ENCODE measurements at places on chromosomes 7 and 10. TPM values are rescaled to one million over a fixed set of nuclear protein-coding genes. Genes with fewer than 3 reads are reported as not detected.

- DNase-seq, result no peak
- no peak overlapping the region for H3K27ac ChIP-seq
- H3K4me3 ChIP-seq, result no peak overlapping the region
Observed at GRCh38 chr10:56035489-56035888, 325.6 kb downstream of the ZWINT start.

GRCh38 chr7:139596626-139597025, 73.1 kb downstream of the CLEC2L start:
- no peak overlapping the region for H3K4me3 ChIP-seq
- H3K4me1 ChIP-seq, result no peaks in the 10 kb centered on the region
- H3K36me3 ChIP-seq, result peaks cover 56% of the 10 kb centered on the region
- no peaks in the 10 kb centered on the region for H3K27me3 ChIP-seq
- no peak overlapping the region for H3K27ac ChIP-seq

DNA sequence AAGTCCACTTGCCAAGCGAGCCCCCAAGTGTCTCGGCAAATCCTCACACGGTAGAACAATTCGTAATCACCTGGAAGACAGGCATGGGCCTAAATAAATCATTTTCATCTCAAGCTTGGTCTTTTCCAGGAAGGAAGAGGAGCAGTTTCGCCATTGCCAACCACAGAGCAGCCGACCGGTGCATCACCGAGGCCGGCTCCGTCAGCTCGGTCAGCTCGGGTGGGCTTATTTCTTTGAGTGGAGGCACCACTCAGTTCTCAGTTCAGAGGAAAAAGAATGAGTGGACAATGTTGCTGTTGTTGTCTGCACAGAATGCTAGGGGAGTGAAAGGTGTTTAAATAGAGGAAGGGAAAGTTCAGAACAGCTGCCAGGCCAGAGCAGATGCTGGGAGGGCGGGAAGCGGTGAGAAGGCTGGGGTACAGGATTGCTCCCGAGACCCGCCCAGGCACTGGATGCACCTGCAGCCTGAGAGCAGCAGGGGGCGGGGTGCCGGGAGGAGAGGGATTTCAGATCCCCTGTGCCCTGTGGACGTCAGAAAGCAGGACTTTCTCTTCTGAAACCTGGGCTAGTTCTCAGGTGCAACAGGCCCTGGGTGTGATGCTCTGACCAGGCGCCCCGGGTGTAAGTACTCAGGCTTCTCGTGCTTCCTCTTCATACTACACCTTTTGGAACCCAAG, 17.7 kb upstream of the IGFBP3 start:
- no peak overlapping the region for H3K27ac ChIP-seq
- no peak for DNase-seq
- H3K36me3 ChIP-seq, result no peaks in the 10 kb centered on the region
- no peaks in the 10 kb centered on the region for H3K4me1 ChIP-seq
- H3K4me3 ChIP-seq, result no peak overlapping the region
- no peaks in the 10 kb centered on the region for H3K27me3 ChIP-seq

DNA sequence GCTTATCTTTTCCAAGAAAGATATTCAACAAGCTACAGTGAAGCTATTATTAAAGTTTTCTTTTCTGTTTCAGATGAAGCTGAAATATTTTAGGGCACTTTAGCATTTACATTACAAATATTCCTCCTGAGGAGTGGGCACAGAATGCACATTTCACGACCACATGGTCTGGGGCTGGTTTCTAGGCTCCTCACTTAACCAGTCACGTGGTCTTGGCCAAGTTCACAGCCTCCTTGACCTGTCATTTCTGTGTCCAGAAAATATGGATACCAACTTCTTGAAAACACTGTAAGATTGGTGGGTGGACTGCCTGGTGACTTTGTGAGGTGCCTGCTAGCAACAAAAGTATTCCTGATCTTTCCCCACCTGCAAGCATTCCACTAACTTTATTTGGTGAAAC, 70.9 kb downstream of the FAM171A1 start:
- no peaks in the 10 kb centered on the region for H3K36me3 ChIP-seq
- H3K4me1 ChIP-seq, result peaks cover 5% of the 10 kb centered on the region
- no peak overlapping the region for H3K27ac ChIP-seq
- DNase-seq, result no peak

DNA sequence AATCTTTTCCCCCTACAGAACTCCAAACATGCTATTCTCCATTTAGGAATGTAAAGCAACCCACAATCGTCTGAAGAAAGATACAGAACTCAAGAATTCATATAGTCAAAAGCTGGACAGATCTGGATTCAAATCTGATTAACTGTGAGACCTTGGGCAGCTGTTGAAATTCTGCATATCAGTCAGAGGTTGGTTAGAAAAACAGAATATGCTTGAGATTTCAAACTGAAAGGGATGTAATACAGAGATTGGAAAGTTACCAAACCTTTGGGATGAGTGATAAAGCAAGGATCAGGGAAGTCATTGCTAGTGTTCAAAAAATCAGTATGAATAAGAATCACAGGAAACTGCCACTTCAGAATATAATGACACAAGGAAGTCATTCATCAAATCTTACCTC, 406.6 kb downstream of the HTR7 start:
- H3K27ac ChIP-seq, result no peak overlapping the region
- no peak overlapping the region for H3K4me3 ChIP-seq
- H3K36me3 ChIP-seq, result no peaks in the 10 kb centered on the region
- no peaks in the 10 kb centered on the region for H3K27me3 ChIP-seq
- no peaks in the 10 kb centered on the region for H3K4me1 ChIP-seq
- no peak for DNase-seq

GRCh38 chr7:132097550-132098134, 478.6 kb downstream of the PLXNA4 start:
- DNase-seq, result no peak
- H3K27ac ChIP-seq, result no peak overlapping the region
- H3K4me1 ChIP-seq, result peaks cover 5% of the 10 kb centered on the region
- peaks cover 6% of the 10 kb centered on the region for H3K27me3 ChIP-seq
- H3K36me3 ChIP-seq, result no peaks in the 10 kb centered on the region

- H3K27ac ChIP-seq, result no peak overlapping the region
- no peaks in the 10 kb centered on the region for H3K27me3 ChIP-seq
- H3K4me1 ChIP-seq, result no peaks in the 10 kb centered on the region
- no peak for DNase-seq
Observed at GRCh38 chr10:86331861-86332260, 34.7 kb downstream of the GRID1 start.

DNA sequence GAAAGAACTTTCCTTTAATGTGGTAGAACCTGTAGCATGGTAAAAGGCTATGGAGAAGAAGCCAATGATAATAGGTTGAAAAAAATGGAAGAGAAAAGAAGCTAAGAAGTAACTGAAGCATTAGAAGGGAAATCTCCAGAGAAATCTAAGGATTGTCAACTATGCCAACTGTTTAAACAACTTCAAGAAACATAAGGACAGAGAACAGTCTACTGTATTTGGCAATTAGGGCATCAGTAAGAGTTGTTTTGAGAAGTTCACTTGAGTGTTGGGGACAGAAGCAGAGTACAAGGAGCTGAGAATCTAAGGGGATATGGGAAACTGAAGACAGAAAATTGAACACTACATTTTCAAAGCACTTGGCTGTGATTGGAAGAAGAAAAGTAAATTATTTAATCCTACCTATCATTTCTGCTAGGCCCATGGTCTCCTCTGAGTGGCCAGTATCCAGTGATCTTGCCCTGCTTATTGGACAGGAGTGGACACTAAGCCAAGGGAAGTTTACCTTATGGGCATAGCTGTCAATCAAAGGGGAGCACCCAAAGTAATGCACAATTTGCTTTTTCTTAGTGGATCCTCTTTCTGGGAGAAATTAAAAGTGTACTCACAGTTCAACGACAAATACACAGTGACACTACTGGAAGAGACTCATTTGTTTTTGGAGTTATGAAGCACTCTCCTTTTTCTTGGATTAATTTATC, 56.4 kb upstream of the CCDC71L start:
- DNase-seq, result no peak
- no peaks in the 10 kb centered on the region for H3K4me1 ChIP-seq
- no peaks in the 10 kb centered on the region for H3K36me3 ChIP-seq
- H3K27me3 ChIP-seq, result no peaks in the 10 kb centered on the region

Gene RASA4B
- 8.9 TPM for total RNA-seq

Gene SLC13A4
- total RNA-seq, result 0.09 TPM

Gene SEMA4G
- 1.2 TPM for total RNA-seq

Gene PTPRN2
- total RNA-seq, result 1.4 TPM

Gene VPS37D
- 4.5 TPM for total RNA-seq

Gene CLCN1
- total RNA-seq, result 1.1 TPM

Measured in muscle of leg (tissue), 16 donors.